ENCODE measurements at places on chromosomes 11 and 22.
A peak's percentile ranks its signal among the peaks of the same experiment; 100 is the strongest.

DNA sequence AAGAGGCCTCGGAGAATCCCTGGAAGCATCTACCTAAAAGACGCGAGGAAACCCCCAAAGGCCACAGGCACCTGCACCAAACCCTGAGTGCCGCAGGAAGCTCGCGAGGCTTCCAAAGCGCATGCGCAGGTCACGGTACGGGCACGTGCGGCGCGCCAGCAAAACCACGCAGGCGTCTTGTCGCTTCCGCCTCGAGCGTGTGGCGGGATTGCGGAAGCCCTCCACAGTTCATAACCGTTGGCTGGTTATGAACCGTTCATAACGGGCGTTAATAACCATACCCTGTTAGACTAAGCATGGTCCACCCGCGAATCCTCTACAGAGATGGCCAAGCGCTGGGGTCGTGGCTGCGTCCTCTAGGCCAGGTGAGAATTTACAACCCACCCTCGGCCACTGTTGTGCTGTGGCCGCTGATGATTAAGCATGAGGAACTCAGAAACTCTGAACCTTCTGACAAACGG, 46.4 kb downstream of the MORC2 start:
- peak; percentile 69 for DNase-seq

GRCh38 chr11:69444381-69445130, 36.9 kb upstream of the LINC01488 start:
- no peak for DNase-seq

DNA sequence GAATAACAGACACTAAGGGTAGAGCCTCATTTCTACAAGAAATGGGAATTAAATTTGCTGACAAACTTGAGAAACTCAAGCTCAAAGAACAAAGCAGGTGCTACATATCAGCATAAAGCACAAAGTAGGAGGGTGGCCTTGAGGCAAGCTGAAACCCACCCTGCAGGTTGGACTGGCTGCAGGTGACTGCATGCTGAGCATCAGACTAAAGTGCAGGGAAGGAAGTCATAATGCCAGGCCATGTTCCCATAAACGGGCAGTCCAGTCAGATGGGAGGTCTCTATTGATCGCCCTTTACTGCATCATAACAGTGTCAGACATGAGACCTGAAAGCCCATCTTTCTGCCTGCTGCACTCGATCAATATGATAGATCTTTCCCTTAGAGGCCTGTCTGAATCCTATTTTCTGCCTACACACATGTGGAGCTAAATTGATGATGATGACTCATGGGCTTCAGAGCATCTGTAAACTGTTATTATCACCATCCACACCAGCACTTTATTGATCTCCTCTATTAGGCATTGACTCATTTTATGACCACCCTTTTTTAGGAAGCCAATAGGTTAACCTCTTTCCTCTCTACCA, 224.5 kb upstream of the DDI1 start:
- DNase-seq = no peak

DNA sequence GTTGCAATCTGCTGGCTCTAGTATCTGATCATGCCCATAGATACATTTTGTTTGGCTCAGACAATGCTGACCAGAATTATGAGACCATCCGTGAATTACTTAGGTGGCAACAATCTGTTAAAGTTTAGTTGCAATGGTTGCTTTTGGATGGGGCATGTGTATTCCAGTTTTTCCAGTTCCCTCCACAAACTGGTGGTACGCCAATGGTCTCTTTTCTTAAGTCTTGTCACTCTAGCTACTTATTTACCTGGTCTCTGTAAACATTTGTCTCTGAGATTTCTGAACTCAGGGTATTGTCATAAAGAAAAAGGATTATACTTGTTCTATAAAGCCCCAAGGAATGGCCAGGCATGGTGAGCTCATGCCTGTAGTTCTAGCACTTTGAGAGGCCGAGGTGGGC, 65.9 kb downstream of the PGR start:
- DNase-seq = no peak

DNA sequence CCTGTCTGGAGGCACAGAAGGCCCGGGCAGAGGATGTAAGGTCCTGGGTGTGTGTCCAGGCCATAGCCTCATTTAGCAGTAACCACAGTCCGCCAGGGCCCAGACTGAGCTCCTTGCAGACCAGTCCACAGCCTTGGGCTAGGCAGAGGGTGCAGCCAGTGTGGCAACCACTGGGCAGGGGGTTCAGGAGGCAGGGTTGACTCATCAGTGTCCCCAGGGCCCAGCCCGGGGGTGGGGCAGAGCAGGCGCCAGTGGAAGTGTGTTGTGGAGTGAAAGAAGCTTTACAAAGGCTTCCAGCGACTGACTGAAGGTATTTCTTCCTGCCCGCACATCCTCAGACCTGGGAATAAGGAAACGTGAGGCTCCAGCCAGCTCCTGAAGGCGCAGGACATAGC, 27.7 kb upstream of the WNT11 start:
- DNase-seq = peak; percentile 55

GRCh38 chr22:49524362-49524761, 303.3 kb downstream of the BRD1 start:
- DNase-seq = no peak

DNA sequence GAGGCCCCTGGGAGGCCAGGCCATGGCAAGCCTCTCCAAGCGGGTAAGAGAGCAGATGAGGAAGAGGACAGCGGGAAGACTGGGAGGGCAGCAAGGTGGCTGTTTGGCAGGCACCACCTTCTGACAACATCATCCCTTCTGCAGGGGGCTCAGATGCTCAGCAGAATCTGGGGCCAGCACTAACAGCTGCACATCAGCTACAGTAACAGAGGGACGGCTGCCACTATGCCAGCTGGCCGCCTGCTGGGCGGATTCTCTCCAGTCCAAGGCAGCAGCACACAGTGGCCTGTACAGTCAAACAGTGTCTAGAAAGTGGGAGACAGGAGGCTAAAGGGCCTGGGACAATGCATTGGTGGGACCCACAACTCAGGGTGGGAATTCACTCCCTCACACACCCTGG, 10.7 kb upstream of the TXN2 start:
- no peak for DNase-seq

GRCh38 chr11:88051396-88051795, 123.8 kb downstream of the RAB38 start:
- no peak for DNase-seq

- no peak for DNase-seq
These were observed 91.7 kb upstream of the SHISAL1 start for GRCh38 chr22:44404341-44405020.

DNA sequence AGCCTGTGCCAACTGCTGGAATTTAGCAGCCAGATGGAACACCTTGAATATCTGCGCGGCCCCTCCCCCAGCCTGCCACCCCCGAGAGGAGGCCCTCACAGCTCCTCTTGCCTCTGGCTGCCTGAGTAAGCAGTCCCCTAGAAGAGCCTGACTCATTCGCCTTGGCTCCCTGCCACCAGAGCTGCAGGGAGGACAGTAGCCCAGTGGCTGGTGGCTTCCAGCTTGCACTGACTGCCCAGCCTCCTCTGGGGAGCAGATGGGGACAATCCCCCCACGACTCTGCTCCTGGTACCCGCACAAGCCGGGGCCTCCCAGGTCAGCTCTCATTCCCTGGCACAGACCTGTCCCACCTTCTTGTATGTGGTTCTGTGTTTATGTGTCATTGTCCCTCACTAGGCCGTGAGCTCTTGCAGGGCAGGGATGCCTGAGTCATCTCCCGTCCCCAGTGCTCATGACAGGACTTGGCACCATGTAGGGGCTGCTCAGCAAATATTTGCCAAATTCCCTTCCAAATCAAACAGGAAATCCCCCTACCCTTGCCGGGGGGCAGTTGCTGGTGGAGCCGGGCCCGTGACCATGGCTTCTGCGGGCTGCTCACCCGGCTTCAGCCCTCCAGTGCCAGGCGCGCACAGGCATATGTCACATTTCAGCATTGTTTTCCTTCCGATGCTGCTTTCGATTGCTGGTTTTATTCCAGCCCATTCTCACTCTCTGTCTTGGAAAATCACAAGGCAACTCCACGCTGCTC, 43.6 kb downstream of the CACNG2 start:
- peak; percentile 47 for DNase-seq

DNA sequence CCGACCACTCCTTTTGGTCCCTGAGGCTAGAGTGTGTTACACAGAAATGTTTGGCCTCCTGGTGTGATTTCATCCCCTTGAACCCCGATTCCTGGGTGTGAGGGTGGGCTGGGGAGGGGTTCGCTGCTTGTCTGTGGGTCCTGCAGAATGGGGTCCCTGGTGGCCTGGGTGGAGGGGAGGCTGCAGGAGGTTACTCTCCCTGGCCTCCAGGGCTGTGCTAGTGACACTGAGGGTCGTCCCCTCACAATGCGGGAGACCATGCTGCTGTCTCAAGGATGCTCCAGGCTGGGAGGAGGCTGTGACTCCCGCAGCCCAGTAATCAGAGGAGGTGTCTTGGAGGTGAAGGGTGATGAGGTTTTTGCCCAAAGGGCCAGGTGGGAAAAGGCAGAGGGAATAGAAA, 17.0 kb upstream of the OMP start:
- DNase-seq = no peak

Data from ovary (tissue), 10 donors.